Activated CD8-positive, alpha-beta T cell treated with anti-CD3 and anti-CD28 coated beads for 36 hours (primary cell): ENCODE measurements at places on chromosomes 1 and 21.

DNA sequence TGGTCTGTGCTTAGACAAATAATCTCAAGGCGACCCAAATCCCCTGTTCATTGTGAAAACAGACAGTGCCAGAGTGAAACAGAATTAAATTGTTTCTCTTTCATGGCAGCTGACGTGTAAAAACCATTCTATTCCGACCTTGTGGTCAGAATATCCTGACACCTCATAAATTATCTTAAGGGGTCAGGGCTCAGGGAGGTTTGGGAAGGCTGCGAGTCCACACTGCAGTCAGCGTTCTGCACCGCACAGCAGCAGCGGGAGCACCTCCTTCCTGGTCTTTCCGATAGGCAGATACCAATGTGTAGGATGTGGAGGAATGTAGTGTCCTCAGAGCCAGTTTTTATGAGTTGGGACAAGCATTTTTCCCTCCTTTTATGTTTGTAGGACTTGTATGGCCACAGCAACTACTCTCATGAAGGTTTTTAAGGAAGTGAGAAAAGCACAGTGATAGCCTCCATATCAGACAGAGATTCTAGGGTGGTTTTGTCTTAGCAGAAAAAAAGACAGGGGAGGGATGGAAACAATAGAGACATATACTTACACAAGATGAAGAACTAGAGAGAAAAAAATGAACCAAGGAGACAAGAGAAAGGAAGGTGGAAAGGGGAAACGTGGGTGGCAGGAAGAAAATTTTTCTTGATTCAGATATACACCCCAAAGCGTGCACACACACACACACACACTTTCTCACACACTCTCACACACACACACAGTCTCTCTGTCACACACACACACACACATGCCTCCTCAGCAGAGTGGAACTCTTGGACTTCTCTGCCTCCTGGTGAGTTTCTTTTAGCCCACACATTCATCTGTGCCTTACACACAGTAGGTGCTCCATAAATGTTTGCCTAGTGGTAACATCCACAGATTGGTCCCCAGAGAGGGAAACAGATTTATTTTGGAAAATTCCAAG is 68.6 kb downstream of the NTMT2 start:
- no peak for DNase-seq
- peaks cover 10% of the 10 kb centered on the region for H3K4me1 ChIP-seq
- H3K36me3 ChIP-seq: no peaks in the 10 kb centered on the region

DNA sequence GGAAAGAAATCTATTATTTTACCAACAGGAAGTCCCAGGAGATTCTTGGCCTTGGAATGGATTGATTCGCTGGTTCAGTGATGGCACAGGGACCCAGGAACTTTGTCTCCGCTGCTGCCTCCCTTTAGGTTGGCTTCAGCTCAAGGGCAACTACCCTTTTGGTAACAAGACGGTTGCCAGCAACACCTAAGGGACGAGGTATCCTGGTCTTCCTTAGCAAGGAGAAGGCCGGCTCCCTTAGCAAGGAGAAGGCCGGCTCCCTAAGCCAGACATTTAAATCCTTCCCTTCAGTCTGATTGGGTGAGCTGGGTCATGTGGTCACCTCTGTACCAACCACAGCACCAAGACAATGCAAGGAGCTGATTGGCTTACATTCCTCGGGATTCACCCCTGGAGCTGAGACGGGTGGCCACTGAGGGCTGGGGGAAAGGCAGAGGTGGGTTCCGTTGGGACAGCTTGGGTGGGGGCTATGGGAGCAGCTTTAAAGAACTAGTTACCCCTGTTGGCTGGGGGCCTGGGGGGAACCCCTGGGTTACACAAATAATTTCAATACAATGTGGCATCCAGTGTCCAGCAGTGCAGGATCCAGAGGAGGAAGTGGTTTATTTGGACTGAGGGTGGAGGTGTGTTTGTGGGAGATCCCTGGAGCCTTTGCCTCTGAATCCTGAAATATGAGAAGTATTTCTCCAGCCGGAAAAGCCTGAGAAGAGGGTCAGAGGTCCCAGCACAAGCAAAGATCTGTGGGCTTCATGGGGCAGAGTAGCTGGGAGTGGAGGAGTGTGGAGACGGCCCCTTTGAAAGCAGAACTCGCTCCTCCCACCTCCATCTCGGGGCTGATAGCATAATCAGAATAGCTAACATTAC is 20.7 kb upstream of the CLIC4 start:
- no peak overlapping the region for H3K27ac ChIP-seq
- no peak overlapping the region for H3K4me3 ChIP-seq
- peaks cover 11% of the 10 kb centered on the region for H3K4me1 ChIP-seq
- H3K36me3 ChIP-seq: no peaks in the 10 kb centered on the region
- H3K27me3 ChIP-seq: no peaks in the 10 kb centered on the region

GRCh38 chr1:176815621-176816020 is 348.9 kb downstream of the ASTN1 start:
- no peak overlapping the region for H3K4me3 ChIP-seq
- no peaks in the 10 kb centered on the region for H3K36me3 ChIP-seq

GRCh38 chr1:34547046-34547674 is 207.7 kb upstream of the GJB5 start:
- no peak for DNase-seq
- H3K27ac ChIP-seq: no peak overlapping the region
- H3K4me1 ChIP-seq: no peaks in the 10 kb centered on the region
- no peak overlapping the region for H3K4me3 ChIP-seq

GRCh38 chr21:42981214-42981523 is 6.8 kb downstream of the PKNOX1 start:
- H3K27me3 ChIP-seq: no peaks in the 10 kb centered on the region
- peaks cover 25% of the 10 kb centered on the region for H3K36me3 ChIP-seq
- peaks cover 46% of the 10 kb centered on the region for H3K4me1 ChIP-seq

DNA sequence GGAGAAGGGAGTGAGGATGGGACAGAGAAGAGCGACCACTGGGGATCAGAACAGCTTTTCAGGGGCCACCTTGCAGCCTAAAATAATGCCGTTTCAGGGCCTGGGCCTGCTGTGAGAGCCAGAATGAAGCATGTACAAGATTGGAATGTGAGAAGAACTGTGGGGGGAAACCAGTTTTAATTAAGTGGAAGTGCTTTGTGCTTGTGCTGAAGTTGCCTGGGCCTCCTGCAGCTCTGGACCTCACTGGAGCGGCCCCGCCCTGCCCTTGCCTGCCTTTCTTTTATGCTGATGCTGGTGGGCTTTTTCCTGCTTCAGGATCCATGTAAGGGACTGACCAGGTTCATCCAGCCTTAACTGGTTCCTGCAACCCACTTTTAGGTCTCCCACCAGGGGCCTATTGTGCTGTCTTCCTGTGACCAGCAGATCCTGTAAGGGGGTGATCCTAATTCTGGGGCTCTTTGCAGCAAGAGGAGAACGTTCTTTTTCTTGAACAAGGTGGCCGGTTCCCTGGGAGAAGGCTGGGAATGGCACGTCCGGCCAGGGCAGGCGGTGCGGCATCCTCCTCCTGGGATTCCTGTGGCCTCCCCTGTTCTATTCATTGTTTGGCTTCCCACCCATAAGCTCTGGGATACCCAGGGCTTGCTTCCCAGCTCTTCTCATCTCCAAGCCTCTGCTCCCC is 3.2 kb downstream of the C1orf226 start:
- no peak overlapping the region for H3K27ac ChIP-seq
- no peaks in the 10 kb centered on the region for H3K4me1 ChIP-seq
- no peaks in the 10 kb centered on the region for H3K36me3 ChIP-seq
- H3K27me3 ChIP-seq: no peaks in the 10 kb centered on the region
- no peak for DNase-seq
- H3K4me3 ChIP-seq: no peak overlapping the region

GRCh38 chr21:41839387-41840000 is 39.6 kb downstream of the PRDM15 start:
- H3K4me1 ChIP-seq: no peaks in the 10 kb centered on the region
- no peak overlapping the region for H3K4me3 ChIP-seq
- no peak for DNase-seq
- no peak overlapping the region for H3K27ac ChIP-seq
- H3K27me3 ChIP-seq: no peaks in the 10 kb centered on the region

- peak; percentile 78 for DNase-seq
- no peak within 1 kb of the TSS for H3K27ac ChIP-seq
- H3K4me1 ChIP-seq: peaks cover 24% of the 10 kb centered on the region
- no peaks in the 10 kb centered on the region for H3K36me3 ChIP-seq
These were observed at the start of gene RIPK4 for GRCh38 chr21:41766883-41767605. Gene RIPK4 (minus strand): TSS chr21:41767052. CDS start chr21:41767041, 11 bp downstream.

DNA sequence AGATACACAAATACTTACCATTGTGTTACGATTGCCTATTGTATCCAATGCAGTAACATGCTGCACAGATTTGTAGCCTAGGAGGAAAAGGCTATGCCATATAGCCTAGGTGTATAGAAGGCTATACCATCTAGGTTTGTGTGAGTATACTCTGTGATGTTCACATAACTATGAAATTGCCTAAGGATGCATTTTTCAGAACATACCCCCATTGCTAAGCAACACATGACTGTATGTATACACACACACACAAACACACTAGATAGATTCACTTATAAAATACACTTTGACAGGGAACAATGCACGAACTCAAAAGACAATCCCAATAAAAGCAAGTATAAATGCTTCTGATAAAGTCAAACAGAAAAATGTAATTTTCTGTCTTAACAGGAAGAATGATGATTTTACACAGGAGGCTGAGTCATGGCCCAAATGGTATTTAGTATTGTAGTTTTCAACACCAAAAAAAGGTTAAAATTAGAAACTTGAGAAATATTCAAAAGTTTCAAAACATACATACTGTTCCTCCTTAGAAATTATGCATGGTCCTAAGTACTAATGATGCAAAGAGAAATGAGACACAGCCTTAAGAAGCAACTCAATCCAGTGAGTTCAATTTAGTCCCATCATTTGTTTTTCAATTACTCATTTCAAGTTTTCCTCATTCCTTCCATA is 12.2 kb downstream of the FH start:
- no peak overlapping the region for H3K4me3 ChIP-seq
- H3K36me3 ChIP-seq: peaks cover 50% of the 10 kb centered on the region
- H3K4me1 ChIP-seq: peaks cover 8% of the 10 kb centered on the region
- H3K27me3 ChIP-seq: no peaks in the 10 kb centered on the region
- H3K27ac ChIP-seq: no peak overlapping the region
- DNase-seq: no peak

- H3K36me3 ChIP-seq: peaks cover 55% of the 10 kb centered on the region
- no peak overlapping the region for H3K27ac ChIP-seq
- peaks cover under 1% of the 10 kb centered on the region for H3K4me1 ChIP-seq
- H3K27me3 ChIP-seq: no peaks in the 10 kb centered on the region
- no peak for DNase-seq
These were observed 11.7 kb downstream of the CCNL2 start for GRCh38 chr1:1387098-1388077.

DNA sequence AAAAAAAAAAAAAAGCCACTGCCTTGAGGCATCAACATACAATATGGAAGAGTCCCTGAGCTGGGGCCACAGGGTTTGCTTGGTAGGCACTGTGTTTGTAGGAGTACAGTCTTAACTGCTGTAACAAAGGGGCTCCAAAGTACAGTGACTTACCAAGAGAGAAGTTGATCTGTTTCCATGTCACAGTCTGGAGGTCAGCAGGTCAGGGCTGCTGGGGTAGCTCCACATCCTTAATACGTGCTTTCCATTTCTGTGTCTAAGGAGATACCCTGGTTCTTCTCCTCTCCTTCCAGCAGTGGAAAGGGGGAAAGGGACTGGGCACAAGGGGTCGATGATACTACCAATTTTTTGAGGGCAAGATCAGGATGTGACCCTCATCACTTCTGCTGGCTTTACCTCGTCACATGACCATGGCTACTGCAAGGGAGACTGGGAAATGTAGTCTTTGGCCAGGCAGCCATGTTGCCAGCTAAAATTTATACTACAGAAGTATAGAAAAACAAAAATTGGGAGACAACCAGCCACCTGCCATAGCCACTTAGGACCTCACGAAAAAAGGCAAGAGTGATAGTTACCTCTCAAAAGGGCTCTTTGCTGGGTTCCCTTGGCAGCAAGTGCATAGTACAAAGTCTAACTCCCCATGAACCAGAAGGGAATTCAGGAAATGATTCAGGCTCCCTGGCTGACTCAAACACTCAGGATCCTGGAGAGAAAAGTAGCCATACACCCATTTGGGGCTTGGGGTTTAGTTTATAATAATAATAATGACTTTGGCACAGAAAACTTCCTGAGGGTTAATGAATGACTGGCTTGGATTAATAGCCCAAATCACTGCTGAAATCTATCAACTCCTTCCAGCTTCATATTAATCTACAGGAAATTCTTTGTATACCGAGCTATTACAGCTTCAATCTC is 52.7 kb upstream of the ATP5PO start:
- no peaks in the 10 kb centered on the region for H3K27me3 ChIP-seq
- H3K4me3 ChIP-seq: no peak overlapping the region
- peaks cover 23% of the 10 kb centered on the region for H3K4me1 ChIP-seq
- H3K36me3 ChIP-seq: peaks cover 27% of the 10 kb centered on the region

DNA sequence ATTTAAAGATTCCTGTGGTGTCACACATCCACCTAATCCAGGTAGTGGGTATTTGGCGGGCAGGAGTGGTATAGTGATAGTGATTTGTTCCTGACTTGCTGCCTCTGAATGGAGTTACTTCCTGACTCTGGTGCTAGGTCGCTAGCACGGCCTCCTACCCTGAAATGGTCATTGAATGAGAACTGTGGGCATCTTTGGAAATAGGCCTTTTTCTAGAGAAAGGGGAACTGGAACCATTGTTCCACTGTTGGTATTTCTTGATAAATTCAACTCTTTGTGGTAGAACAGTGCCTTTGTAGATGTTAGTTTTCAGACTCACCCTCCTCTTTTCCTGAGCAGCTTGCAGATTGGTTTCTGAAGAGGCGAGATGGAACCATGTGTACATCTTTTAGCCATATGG is 1.5 kb downstream of the QSOX1 start:
- peaks cover 3% of the 10 kb centered on the region for H3K36me3 ChIP-seq
- no peak overlapping the region for H3K27ac ChIP-seq
- H3K4me1 ChIP-seq: peaks cover 33% of the 10 kb centered on the region
- peak overlapping the region; percentile 90 for H3K4me3 ChIP-seq

DNA sequence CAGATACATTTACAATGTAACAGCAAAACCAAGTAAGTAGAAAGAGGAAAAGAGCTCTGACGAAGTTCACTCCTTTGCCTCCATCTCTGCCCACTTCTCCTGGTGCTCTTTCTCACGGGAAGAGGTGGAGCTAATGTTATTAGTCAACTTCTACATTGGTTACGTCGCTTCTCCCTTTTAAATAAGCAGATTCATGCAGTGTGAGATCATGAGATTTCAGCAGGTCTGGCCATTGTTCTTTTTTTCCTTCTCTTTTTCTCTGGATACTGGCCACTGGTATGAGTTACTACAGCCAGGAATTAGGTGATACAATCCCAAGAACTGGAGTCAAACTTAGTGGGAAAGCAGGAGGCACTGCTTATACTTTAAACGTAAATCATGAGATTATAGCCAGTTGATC is 207.1 kb downstream of the AKT3 start:
- no peak overlapping the region for H3K4me3 ChIP-seq
- H3K36me3 ChIP-seq: peaks cover 16% of the 10 kb centered on the region
- peaks cover 8% of the 10 kb centered on the region for H3K4me1 ChIP-seq
- no peak overlapping the region for H3K27ac ChIP-seq
- DNase-seq: no peak

- DNase-seq: no peak
- H3K4me1 ChIP-seq: no peaks in the 10 kb centered on the region
- no peaks in the 10 kb centered on the region for H3K27me3 ChIP-seq
- H3K4me3 ChIP-seq: no peak overlapping the region
- no peak overlapping the region for H3K27ac ChIP-seq
These were observed 15.0 kb downstream of the PCSK9 start for GRCh38 chr1:55054396-55054795.
